Endothelial cell (in vitro differentiated cells): ENCODE measurements at places on chromosomes 5 and 9.

GRCh38 chr9:76221423-76221822 lies 172.8 kb downstream of the RFK start:
- DNase-seq, result no peak

DNA sequence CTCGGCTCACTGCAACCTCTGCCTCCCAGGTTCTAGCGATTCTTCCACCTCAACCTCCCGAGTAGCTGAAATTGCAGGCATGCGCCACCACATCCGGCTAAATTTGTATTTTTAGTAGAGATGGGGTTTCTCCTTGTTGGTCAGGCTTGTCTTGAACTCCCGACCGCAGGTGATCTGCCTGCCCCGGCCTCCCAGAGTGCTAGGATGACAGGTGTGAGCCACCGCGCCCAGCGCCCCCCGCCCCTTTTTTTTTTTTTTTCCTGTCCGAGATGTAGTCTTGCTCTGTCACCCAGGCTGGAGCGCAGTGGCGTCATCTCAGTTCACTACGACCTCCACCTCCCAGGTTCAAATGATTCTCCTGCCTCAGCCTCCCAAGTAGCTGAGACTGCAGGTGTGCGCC lies 6.6 kb downstream of the ATP6V1G1 start:
- no peak for DNase-seq

DNA sequence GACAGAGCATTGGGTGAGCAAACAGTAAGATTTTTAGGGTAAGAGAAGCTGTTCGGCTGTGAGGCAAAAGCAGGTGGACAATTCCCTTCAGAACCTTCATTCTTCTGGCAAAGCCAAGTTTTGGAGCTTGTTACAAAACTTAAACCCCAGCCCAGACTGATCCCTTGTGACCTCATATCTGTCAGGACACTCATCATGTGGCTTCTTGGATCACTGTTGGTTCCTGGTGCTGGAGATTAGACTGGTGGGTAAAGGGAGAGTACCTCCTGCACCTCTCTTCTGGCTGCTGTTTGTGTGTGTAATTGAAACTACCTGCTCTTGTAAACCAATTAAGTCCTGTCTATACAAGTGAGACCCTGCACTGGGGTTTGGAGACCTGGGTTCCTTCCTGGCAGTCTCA lies 21.0 kb downstream of the LARP1 start:
- no peak for DNase-seq

- DNase-seq, result no peak
Measured at GRCh38 chr9:134826336-134827285, 54.0 kb upstream of the FCN2 start.

GRCh38 chr9:121943463-121943862 lies 149.6 kb downstream of the TTLL11 start:
- DNase-seq, result no peak

DNA sequence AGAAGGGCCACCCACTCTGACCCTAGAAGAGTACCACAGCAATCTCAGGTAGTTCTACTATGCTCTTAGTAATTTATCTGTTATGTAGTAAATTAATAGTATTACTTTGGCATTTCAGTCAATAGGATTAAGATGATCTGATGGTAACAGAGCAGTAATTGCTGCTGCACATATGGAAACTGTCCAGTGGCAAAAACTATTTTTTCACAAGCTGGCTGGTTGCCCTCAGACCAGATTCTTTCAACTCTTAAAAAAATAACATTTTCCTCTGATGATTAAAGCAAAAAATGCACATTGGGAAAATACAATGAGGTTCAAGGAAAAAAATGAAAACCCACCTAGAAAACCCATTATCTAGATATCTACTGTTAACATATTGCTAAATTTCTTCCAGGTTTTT lies 19.7 kb downstream of the GLRA1 start:
- DNase-seq, result no peak

DNA sequence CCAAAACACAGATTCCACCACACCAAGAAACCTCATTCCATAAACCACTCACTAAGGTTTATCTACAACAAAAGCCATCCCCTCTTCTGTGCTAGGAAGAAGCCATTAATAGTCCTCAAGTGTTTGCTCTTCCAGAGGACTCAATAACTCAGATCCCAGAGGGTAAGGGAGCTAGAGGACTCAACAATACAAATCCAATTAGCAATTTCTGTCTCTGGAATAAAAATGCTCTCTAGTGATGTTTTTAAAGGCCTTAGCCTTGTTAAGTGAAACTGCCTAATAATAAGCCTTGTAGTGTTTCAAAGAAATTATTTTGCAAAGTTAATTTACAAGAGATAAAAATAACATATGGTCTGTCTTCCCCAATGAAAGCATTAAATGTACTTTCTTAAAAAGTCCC lies 942.4 kb downstream of the CDH12 start:
- DNase-seq, result no peak

- no peak for DNase-seq
Measured at GRCh38 chr9:112446080-112446479, 40.5 kb upstream of the KIAA1958 start.

DNA sequence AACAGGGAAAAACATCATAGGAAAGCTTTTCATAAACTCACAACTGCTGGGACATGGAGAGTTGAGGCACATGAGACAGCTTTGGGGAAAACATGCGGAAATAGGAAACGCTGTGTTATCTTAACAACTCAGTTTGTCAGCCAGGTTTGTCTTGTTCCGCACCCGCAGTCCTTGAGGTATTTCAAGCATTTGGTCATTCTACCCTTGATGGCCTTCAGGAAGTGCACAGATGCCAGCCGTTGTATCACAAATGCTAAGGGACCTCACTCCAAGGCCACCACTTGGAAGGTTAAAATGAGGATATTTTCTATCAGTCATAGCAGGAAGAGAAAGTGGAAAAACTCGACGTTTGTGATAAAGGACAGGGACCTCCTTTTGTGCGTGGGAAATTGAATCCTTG lies 83.8 kb downstream of the TRIO start:
- DNase-seq, result no peak

DNA sequence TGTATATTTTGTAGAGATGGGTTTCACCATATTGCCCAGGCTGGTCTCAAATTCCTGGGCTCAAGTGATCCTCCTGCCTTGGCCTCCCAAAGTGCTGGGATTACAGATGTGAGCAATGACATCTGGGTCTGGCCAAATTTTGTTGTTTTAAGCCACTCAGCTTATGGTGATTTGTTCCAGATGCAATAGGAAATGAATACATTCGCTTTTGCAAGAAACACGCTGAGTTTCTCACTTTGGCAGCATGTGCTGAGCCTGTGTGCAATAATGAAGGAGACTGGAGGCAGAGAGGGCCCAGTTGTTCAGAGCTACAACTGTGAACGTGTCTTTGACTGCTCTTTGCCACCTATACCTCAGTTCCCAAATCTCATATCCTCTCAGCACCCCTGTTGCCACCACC lies 56.4 kb downstream of the KIF4B start:
- no peak for DNase-seq

DNA sequence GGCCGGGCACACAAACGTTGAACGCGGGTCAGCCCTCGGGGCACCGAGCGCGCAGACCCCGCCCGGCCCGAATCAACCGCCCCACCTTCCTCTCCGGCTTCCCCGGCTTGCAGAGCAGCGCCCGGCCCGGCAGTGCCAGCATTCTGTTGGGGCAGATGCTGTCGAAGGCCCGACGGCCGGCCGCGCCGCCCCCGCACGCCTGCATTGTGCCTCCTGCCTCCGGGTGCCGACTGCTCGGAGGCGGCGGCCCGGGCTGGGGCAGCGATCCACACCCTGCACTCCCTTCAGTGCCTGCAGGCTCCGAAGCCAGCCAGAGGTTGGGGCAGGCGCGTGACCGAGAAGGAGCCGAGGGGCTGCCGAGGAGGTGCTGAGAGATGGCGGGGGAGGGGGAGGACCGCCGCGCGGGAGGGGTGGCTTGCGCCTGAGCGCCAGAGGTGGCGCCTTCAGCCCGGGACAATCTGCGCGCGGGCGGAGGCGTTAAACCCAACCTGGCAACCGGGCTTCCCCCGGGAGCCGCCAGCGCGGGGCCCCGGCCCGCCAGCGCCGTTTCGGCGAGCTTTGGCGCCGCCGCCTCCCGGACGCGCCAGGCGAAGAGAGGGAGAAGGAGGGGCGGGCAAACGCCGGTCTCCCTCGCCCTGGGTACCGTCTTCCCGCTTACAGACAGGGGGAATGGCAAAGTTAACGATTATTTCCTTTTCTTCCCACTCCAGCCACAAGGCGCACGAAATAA lies at the start of gene MCIDAS:
MCIDAS (minus strand) TSS at position 382 of the 730 bp plus-strand sequence; CDS start at position 205, 177 bp downstream.
- DNase-seq, result peak; percentile 52

DNA sequence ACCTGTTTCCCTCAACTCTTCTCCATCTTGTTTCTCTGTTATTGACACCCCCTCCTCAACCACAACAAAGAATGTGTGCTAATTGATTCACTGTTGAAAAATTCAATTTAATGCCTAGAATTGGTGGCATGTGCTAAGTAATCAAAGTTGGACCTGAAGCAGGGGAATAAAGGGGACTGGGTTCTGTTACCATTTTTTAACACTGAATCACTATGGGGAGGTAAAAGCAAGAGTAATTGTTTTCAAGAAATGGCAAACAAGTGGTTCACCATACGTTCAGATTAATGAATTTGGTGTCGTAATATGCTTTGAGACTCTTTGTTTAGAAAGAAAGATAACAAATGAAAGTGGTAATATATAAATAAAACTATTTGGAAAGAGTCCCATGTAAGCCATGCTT lies 17.0 kb upstream of the SSBP2 start:
- DNase-seq, result no peak

GRCh38 chr5:130400091-130400490 lies 495.8 kb downstream of the CHSY3 start:
- no peak for DNase-seq

GRCh38 chr5:38184627-38185026 lies 73.7 kb upstream of the EGFLAM start:
- no peak for DNase-seq

GRCh38 chr5:171596391-171596878 lies 177.0 kb downstream of the FGF18 start:
- DNase-seq, result no peak

DNA sequence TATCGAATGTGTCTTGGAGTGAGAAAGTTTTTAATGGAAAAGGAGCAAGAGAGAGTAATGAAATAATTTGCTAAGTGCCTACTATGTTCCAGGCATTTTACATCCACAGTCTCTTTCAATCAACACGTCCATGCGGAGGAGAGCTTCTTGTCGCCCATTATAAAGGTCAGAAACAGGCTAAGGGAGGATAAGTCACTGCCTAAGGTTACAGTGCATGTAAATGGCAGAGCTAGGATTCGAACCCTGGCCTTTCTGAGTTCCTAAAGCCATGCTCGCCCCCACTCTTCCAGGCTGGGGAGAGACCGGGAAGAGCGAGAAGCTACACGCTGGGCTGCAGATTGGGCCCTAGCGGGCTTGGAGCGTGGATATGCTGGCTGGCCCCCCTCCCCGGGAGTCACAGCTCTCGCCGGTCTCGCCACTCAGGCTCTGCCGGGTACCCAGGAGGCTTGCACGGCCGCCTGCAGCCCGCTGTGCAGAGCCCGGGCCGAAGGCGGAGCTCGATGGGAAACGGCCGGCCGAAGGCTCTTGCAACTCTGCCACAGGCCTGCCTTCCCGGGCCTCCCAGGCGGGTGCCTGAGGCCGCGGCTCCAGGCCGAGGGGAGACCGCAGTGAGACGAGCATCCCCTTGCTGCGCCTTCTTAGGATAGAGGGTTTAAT lies 775 bp upstream of the LHX2 start:
- peak; percentile 42 for DNase-seq

GRCh38 chr5:24642022-24642421 lies 2.8 kb downstream of the CDH10 start:
- peak; percentile 26 for DNase-seq

DNA sequence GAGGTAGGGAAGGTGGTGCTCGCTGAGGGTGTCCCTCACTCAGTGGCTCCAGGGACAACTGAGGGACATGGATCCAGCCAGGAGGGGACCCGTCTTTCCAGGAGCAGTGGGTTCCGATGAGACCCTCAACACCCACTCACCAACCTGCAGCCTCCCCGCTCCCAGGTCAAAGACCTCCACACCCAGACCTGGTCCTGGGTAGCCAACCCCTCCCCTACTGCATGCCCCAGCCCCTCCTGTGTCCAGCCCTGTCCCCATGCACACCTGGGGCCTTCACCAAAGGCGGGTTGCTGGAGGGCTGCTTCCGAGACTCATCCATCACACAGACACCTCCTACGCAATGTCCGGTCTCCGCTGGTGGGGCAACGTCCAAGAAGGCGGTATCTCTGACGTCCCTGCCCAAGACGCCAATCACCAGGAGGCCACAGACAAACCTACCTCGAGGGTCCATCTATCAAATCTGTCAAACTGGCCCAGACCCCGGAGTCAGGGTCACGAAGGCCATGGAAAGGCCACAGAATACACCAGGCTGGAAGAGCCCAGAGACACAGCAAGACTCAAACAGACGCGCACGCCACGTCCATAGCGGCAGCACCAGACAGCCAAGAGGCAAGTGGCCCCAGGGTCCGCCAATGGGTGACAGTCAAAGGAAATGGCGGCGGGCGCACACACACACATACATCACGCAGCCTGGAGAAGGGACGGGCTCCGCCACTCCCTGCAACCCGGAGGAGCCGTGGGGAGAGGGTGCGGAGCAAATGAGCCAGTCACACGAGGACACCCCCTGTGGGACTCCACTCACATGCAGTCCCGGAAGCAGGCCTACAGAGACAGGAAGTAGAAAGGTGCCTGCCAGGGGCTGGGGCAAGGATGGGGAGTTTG lies 10.8 kb downstream of the NACC2 start:
- DNase-seq, result no peak

- DNase-seq, result no peak
Measured at GRCh38 chr5:45578270-45578669, 117.9 kb downstream of the HCN1 start.

DNA sequence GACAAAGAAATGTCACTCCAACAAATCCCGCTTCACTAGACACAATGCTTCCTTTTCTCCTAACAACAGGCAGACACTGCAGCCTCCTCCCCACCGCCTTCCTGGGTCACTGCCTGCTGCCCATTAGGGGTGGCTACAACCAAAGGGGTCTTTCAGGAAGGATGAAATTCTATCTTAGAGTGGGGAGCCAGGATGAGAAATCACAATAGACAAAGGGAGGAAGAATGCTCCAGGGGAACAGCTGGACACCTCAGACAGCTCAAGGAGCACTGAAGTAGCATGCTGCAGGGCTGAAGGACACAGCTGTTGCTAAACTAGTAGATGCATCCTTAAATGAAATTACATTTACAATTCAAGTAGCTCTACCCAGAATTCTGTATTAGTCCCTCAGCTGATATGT lies 54.2 kb downstream of the PRELID2 start:
- peak; percentile 13 for DNase-seq

GRCh38 chr9:137459152-137459600 lies at the start of gene NSMF:
NSMF (minus strand) TSS chr9:137459334; CDS start chr9:137459102, 232 bp downstream.
- DNase-seq, result peak; percentile 93

GRCh38 chr5:141867139-141867538 lies 11.1 kb downstream of the PCDH1 start:
- DNase-seq, result no peak

- DNase-seq, result no peak
Measured at GRCh38 chr5:93209476-93209875, 371.5 kb downstream of the NR2F1-AS1 start.

DNA sequence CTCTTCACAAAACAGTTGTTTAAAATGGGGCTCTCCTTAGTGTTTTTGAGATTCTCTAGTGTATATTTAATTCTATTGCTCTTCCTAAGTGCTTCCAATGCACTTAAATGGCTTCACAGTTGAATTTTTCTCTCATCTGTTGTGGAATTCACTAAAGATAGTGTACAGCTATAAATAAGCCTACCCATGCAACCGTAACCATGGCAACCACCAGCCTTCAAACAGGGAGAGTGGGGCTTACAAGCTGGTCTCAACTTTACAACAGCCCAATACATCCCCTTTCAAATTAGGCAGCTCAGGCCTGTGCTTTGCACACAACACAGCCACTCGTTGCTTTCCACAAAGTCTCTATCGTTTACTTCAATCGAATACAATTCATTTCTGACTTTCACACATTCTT lies 144.0 kb upstream of the PLPPR1 start:
- no peak for DNase-seq
